ENCODE measurements at places on chromosomes 11 and 22.

DNA sequence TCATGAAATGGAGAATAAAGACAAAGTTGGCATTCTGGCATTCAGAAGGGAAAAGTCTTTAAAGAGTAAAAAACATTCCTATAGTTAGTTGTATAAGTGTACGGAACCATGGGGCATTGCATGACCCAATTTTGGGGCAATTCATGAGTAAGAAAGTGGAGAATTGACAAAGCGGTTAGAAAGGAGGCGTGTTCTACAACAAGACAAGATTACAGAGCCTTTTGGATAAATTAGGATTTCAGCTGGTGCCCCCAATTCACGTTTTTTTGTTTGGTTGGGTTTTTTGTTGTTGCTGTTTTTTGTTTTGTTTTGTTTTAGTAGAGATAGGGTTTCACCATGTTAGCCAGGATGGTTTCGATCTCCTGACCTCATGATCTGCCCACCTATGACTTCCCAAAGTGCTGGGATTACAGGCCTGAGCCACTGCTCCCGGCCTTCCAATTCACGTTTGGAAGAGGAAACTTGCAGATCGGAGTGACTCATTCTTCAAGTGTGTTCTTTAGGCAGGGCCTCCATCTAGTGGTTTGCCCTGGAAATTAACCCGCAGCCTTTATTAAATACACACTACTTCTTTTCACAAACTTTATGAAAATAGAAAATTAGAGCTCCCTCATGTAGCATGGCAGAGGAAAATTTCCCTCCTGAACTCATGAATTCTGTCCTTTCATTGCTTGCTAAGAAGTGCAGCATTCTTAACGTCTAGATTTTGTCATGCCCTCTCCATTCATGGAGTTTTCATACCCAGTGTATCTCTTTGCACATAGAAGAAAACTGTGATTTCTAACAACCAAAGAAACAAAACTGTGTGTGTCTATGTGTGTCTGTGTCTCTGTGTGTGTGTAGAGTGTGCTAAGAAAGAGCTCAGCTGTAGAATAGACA lies 118.1 kb downstream of the BBOX1 start:
- DNase-seq: peak; percentile 5

GRCh38 chr11:117643606-117644300 lies 153.3 kb downstream of the DSCAML1 start:
- no peak for DNase-seq

DNA sequence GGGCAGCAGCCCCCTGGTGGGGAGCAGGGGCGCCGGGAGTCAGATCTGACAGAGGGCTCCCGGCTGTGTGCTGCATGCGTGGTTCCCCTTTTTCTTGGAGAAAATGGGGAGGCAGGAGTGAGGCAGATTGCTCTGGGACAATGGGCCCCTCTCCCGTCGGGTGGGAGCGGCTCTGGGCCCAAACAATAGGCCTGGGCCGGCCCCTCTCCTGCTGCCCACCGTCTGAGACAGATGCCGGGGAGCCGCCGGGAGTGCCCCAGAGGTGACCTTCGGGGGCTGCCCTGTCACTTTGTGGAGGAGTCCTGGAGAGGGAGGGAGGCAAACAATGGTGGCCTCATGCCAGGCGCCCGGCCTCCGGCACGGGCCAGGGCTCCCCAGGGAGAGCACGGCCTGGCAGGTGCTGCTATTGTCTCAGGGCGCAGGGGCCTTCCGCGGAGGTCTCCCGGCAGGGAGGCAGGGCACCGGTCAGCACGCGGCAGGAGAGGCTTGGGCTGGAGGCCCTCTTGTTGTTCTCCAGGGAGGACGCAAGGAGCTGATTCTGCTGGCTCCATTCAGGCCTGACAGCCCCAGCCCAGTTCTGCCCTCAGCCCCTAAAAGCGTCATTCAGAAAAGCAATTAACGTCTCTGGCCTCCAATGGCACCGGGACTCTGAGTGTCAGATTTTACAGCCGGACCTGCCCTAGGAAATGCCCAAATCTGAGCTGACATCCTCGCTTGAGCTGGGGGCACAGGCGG lies 44.8 kb downstream of the SMIM38 start:
- DNase-seq: no peak

DNA sequence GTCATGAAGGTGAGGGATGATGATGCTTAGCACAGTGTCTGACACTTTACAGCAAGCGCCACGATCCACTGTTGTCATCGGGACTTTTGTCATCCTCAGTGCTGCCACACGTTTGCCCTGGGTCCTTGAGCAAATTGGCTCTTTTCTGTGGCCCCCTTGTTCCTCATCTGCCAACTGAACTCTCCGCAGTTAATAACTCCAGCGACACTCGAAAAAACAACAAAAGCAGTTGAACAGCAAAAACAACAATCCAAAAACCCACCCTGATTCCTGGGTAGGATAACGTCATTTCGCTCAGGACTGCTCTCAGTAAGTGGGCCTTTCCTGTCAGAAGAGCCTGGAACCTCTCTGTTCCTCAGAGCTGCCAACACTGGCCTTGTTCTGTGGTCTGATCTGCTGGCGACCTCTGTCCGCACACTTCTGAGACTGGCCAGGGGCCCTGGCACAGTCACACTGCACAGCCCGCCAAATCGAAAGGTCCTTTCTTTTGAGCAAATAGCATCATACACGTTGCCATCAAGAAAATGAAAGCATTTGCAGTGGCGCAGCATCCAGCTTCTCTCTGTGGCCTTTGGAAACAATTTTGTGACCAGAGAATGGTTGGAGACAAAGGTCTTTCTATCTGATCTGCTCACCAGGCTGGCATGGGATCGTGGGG lies 79.9 kb upstream of the SYT13 start:
- DNase-seq: no peak

DNA sequence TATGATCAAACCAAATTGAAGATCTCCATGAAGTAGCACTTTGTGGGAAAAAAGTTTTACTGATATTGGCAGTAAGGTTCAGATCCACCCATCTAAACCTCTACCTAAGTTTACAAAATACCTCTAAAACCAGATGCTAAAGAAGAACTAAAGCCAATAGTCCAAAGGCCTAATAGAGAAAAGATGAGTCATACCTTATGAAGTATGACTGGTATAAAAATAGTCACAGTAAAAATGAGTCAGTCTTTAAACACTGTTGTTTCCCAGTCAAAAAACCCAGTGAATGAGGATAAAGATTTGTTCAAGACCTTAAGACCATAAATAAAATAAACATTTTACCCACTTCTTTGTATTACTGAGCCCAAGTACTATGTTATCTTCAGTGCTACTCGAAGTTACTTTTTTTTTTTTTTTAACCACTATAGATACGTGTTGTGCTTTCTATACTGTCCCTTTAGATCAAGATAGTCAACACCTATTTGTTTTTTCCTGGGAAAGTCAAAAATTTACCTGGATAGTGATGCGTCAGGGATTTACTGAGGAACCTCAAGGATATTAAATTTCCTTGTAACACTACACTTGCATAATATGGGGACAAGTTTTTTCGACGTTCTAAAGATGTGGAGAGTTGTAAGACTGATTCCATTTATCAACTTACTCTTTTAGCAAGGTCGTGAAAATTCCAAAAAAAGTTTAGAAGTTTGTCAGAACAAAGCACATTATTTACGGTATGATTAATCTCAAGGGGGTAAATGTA lies 87.3 kb downstream of the CCDC73 start:
- DNase-seq: no peak

DNA sequence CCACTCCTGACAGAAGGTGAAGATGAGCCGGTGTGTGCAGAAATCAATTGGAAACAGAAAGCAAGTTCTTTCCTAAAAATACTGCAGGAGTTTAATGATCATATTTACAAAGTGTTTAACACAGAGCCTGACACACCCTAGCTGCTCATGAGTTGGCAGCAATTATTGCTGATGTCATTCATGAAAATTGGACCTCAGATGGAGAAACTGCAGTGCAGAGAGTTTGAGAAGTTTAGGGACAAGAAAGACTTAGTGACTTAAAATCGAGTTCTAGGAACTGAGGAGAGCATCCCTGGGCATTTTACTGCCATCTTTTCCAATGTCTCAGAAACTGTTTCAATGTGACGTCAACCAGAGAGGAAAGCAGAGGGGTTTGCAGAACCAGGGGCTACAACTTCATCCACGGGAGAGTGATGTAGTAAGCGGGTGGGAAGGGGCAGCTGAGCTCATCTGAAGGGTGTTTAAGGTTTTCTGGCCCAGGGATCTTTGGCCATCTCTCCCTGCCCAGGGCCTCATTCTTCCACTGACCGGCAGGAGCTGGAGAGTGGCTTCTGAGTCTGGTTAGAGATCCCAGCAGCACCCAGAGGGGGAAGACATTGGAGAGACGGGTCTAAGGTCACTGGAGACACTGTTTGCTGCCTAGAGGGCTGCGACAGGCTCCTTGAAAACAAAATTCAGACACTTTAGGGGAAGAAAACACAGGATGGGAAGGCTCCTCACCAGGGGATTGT lies 21.1 kb upstream of the IGLL5 start:
- DNase-seq: no peak

DNA sequence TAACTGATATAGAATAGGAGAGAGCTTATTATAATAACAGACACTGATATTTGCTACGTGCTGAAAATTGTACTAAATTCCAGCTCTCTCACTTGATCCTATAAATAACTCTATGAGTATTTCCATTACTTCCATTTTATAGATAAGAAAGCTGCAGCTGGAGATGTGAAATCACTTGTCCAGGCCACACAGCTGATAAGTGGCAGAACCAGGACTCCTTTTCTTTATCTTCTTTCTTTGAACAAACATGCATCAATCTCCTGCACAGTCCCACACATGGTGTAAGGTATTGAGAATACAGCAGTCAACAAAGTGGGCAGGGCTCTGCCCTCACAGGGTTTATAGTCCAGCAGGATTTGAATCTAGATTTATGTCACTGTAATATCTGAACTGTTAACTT lies 652.1 kb downstream of the NELL1 start:
- DNase-seq: no peak

- DNase-seq: no peak
Observed at GRCh38 chr11:12818333-12819015, 144.3 kb downstream of the TEAD1 start.

- DNase-seq: no peak
Observed at GRCh38 chr11:77111946-77112345, 9.3 kb downstream of the OMP start.

DNA sequence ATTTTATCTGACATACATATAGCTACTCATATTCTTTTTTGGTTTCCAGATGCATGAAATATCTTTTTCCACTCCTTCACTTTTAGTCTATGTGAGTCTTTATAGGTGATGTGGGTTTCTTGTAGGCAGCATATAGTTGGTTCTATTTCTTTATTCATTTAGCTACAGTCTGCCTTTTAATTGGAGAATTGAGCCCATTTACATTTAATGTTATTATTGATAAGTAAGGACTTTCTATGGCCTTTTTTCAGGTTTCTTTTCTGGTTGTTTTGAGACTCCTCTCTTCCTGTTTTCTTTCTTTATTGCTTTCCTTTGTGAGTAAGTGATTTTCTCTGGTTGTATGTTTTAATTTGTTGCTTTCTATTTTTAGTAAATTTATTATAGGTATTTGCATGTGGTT lies 27.2 kb downstream of the CNTF start:
- DNase-seq: no peak

- DNase-seq: no peak
Observed at GRCh38 chr11:79953629-79954028, 512.8 kb upstream of the TENM4 start.

DNA sequence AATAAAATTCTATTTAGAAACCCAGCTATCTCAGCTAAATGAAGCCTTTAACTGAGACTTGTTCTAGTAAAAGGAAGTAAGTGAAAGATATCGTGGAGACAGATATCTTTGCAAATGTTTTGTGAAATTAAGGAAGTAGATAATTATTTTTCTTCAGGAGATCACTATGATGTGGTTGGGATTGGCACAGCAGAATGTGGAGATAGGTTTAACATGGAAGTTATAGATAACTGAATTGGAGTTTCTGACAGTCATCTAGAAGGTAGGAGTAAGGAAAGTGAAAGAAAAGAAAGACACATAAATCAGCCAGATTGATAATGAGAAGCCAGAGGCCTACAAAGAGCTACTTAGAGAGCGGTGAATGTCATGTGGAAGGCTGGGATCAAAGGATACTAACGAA lies 4.7 kb upstream of the CASP5 start:
- no peak for DNase-seq

DNA sequence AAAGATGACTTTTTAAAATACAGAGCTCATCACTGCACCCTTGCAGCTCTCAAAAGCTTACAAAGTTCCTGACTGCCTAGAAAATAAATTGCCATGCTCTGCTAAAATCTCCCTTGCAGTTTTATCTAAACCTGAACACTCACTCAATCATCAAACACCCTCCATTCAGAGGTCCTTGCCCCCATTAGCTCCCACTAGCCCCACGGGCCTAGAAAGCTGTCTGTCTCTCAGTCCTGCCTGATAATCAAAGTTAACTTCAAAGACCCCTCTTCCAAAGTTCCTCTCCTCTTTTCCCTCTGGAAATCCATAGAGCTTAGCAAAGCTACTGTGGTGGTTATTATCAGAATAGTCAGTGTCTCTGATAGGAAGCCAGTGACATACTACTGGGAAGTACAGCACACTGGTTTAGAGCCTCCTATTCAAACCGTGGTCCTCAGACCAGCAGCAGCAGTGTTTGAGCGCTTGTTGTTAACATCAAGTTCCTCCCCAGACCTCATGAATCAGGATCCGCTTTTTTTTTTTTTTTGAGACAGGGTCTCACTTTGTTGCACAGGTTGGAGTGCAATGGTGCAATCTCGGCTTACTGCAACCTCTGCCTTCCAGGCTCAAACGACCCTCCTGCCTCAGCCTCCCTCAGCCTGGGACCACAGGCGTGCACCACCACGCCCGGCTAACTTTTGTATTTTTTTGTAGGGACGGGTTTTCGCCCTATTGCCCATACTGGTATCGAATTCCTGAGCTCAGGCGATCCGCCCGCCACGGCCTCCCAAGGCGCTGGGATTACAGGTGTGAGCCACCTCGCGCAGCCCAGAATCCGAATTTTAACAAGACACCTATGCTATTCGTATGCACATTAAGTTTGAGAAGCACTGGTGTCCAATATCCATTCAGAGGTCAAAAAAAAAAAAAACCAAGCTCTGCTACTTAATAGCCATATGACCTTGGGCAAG lies 1.2 kb downstream of the NDUFC2 start:
- DNase-seq: no peak

GRCh38 chr11:123344790-123345357 lies 85.2 kb upstream of the GRAMD1B start:
- no peak for DNase-seq

- no peak for DNase-seq
Observed at GRCh38 chr22:44363980-44364750, 51.4 kb upstream of the SHISAL1 start.

DNA sequence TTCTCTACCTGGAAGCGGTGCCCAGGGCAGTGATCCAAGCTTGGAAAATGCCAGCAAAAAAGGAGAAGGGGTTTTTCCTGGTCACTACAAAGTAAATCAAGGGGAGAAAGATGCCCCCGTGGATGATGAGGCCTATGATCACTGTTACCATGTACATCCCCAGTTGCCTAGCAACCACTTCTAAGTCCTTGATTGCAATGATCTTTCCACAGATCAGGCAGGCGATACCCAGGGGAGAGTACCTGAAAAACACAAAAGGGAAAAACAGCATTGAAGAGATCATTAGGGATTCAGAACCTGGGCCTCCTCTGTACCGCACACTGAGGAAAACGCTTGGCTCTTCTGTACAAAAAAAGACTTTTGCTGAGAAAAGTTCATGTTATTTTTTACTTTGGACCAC lies 127.1 kb downstream of the SLC1A2 start:
- no peak for DNase-seq

GRCh38 chr11:117633976-117634755 lies 162.8 kb downstream of the DSCAML1 start:
- DNase-seq: no peak

- no peak for DNase-seq
Observed at GRCh38 chr22:23237841-23238240, 57.5 kb downstream of the BCR start.
